Cortex of kidney (tissue), 1 donor: ENCODE measurements at places on chromosomes 5 and 9.

DNA sequence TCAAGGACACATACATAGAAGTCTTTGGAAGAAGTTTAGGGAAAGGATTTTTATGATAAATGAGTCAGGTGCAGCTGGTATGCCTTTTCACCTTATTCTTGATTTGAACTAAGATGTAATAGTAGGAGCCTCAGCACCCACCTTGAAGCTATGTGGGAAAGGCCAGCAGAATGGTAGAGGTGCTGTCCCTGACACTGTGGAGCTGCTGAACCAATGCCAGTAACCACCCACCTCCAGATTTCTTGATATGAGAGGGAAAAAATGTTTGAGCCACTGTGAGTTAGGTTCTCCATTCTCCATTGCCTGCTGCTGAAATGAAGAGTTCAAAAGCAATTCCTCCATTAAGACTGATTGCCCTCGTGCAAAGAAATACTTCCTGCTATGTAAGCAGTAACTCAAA, 12.2 kb upstream of the HMGCR start:
- no peak for DNase-seq

DNA sequence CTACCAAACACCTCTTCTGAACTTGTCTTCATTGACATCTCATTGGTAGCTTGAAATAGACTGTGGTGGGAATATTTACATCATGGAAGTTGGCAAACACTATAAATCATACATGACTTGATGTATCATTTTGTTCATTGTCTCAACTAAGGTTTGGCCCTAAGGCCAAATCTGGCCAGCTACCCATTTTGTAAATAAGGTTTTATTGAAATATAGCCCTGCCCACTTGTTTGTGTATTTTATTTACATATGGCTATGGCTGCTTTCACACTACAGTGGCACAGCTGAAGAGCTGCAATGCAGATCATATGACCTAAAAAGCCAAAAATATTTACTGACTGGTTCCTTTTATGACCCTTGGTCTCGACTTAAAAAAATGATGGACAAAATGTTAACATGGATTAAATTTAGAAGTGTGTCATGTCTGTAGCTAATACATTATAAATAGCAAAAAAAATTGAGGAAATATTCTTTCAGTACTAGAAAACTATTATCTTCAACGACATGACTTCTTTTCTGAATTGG, 22.1 kb downstream of the FAM240B start:
- DNase-seq = no peak

DNA sequence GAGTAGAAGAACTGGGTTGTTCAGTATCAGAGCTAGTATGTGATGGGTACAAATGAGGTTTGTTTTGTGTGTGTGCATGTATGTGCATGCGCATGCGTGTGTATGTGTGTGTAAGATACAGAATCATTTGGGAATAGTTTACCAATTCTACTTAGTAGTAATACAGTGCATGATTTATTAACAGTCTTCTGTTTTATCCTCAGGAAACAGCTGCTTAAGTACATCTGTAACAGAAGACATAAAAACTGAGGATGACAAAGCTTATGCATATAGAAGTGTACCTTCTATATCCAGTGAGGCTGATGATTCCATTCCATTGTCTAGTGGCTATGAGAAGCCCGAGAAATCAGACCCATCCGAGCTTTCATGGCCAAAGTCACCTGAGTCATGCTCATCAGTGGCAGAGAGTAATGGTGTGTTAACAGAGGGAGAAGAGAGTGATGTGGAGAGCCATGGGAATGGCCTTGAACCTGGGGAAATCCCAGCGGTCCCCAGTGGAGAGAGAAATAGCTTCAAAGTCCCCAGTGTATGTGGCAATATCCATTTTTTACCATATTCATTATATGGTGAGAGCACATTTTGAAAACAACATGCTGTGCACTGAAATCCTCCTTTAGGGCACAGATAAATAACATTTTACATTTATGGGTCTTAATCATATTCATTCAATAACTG, 228.5 kb downstream of the KDM4C start:
- no peak for DNase-seq

DNA sequence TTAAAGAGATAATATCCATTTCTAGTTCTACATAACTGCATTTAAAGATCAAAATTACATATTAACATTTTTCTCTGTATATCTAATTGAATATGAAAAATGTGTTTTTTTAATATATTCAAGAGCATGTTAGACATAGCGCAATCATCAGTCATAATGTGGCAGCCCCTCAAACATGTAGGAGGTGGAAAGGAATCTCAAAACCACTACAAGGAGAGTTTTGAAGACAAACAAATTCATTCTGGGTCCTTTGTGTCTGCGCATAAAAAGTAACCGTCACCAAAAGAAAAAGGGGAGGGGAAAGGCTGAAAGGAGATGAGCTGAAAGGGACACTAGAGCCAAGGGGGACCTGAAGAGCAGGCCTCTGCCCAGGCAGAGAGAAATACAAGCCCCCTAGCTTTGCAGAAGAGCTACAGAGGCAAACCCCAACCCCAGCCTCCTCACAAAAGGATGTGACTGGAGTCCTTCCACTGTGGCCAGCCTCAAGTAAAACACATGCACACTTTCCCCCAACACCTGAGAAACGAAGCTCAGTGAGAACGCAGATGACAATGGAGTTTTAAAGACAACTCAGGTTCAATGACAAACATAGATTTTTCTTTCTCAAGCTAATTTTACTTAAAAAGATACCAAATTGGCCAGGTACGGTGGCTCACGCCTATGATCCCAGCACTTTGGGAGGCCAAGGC, 62.0 kb downstream of the MAPKAP1 start:
- no peak for DNase-seq

GRCh38 chr5:68720884-68721610, 372.8 kb upstream of the SLC30A5 start:
- DNase-seq = no peak

- no peak for DNase-seq
These were observed 357.6 kb upstream of the IRX4 start for GRCh38 chr5:2240118-2240904.

DNA sequence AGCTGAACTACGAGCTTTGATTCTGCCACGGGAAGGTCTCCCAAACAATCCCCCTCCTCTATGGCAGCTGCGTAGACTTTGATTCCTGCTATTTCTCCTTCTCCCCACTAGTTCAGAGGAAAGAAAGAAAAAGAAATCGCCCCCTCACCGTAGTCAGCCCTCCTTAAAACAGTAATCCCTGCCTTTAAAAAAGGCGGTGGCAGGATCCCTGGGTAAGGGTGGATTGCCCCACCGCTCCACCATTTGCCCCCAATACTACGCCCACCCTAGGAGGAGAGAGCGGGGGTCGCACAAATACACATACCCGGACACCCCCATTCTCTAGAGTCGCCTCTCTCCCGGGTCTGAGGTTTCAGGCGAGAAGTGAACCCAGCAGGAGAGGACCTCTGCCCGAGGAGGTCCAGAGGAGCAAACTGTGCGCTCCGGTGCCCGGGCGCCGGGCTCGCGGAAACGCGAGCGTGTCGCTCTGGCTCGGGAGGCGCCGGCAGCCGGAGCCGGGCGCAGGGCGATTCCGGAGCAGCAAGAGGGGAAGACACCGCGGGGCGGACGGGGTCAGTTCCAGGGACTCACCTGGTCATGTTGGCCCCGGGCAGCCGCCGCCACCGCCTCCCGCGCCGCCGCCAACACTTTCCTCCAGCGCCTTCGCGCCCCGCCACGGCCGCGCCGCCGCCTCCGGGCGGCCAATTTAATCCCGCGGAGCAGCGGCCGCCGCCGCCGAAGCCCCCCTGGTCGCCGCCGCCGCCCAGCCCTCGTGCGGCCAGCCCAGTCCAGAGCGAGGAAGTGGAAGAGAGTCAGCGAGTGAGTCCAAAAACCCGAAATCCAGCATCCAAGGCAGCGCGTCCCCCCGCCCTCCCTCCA, 1057.7 kb upstream of the DMAC1 start:
- no peak for DNase-seq

DNA sequence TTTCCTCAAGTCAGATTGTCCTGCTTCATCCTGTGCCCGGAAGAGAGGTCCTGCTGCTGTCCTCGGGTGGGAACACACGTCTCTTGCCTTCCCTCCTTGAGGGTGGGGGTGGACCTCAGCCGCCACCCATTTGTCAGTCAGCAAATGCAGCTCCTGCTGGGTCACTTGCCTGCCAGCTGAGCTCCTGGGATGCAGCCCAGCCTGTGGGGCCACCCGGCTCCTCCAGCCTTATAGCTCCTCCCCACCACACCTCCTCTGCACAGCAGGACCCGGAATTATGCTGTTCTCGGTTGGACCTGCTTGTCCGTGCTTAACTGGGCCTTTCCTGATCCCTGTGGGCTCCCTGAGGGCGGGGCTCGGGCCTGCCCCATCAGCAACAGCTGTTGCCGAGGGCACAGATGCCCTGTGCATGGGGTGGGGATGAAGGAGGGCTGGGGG, 52.7 kb downstream of the RXRA start:
- DNase-seq = no peak

DNA sequence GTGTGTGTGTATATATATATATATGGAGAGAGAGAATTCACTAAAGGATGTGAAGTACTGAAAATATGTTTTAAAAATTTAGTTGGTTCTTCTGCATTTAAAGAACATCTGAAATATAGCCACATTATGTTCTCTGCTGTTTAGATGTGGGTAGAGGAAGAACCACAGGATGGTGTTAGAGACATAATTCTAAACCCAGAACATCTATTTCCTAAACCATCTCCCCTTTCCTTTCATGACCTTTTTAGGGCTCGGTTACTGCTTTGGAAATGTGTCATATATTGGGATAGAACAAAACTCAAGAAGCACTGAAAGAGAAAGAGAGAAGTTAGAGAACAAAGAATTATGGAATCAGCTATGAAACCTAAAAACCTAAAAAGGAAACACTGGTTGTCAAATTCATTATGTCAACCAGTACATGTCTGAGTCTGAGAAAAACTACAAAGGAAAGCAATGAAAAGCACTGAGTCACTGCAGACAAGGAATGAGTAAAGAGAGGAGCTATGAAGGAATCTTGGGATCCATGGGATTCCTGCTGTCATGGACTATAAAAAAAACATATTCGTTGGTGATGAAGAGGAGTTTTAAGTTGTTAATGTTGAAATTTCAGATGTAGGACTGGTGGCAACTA, 28.4 kb downstream of the SLC12A2 start:
- DNase-seq = no peak

DNA sequence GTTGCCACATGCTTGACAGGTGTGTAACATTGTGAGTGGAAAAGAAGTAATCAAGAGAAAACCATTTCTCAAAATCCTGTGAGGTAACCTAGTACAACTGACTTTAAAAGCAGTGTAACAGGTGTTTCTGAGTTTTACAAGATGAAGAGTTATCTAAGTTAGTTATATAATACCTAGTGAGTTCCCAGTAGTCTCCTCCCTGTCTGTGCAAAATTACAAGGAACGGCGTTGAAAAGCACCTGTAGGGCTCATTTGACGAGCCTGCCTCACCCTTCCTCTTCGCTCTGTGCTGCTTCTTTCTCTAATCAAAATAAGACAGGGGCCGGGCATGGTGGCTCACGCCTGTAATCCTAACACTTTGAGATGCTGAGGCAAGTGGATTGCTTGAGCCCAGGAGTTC, 132.9 kb upstream of the SLC30A5 start:
- DNase-seq = no peak

DNA sequence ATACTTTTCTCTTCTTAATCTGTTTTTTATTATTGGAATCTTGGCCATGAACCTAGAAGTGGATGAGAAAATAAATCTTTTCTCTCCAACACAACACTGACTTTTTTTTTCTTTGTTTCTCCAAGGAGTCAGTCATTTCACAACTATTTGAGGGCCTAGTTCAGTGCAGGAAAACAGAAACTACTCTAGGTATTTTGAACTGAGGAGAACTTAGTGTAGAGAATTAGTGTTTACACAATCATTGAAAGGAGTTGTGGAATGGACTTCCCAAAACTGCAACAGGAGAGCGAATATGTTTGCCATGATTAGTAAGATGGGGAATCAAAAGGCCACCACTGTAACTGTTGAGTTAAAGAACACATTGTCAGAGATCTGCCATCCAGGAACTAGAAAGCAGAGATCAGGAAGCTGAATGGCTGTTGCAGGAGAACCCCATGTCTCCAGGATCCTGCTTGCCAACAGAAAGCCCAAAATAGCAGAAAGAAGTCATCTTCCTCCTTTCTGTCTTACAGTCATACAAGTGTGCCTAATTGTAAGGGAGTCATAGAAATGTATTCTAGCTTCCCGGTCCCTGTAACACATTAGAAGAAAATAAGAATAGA, 20.3 kb upstream of the PCDH1 start:
- no peak for DNase-seq

DNA sequence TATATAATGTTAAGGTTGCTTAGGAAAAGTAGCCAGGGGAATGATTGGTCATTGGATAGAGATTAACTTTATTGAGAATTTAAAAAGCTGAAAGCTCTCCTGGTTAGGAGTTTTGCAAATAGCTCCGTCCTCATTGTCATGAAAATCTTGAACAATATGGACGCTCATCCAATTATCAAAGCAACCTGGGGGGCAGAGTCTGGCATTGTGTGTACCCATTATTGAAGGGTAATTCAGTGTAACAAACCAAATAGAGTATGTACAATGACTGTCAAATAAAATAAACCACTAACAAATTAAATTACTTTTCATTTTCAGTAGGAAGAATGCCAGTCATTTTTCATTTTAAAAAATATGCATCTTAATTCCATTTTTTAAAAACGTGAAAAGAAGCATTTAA, 144.0 kb upstream of the GPR151 start:
- DNase-seq = no peak

DNA sequence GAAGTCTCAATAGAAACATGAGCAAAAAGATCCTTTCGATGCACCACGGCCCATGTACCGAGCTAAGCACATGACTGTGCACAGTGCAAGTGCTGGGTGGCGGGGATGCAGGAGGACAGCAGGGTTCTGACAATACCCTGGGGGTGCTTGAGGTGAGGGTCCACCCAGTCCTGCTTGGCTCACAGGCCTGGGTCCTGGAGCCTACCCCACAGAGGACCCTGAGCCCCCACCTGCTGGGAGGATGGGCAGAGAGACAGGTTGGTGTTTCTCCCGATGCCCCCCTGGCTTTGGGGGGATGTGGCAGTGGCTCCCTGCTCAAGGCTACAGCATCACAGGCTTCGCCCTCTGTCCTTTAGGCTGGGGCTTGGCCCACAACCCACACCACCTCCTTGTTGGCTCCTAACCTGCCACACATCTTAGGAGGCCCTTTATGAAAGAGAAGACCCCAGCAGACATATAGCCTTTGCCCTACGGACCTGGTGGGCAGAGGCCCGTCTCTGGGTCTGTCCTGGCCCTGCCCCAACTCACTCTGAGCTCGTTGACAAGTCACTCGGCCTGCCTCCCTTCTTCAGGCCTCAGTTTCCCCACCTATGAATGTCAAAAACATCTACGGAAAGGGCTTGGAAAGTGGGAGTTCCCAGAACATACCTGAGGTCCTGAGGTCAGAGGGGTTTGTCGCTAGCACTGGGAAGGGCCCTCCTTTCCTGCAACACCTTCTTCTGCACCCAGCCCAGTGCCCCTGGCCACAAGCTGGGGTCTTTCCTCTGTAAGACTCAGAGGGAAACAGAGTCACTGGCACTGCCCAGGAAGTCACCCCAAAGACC, 50.3 kb downstream of the BARX1 start:
- no peak for DNase-seq

DNA sequence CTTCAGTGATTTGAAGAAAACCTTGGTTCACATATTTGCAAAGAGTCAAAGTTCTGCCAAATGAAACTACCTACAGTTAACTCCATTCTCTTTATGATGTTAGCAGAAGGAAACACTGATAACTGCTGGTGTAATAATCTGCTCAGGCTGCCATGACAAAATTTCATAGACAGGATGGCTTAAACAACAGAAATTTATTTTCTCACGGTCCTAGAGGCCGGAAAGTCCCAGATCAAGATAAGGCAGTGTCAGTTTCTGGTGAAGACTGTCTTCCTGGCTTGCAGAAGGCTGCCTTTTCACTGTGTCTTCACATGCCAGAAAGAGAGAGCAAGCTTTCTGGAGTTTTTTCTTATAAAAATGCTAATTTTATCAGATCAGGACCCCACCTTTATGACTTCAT, 102.4 kb upstream of the PARP8 start:
- no peak for DNase-seq
